ENCODE measurements at places on chromosomes 16 and 17.
A peak's percentile ranks its signal among the peaks of the same experiment; 100 is the strongest.

GRCh38 chr16:58931436-58931835 is 197.3 kb upstream of the GOT2 start:
- no peak for DNase-seq

- no peak for DNase-seq
Measured at GRCh38 chr17:55570391-55570790, 59.1 kb upstream of the SMIM36 start.

GRCh38 chr17:40108970-40109824 is 8.8 kb upstream of the NR1D1 start:
- DNase-seq: peak; percentile 79

GRCh38 chr17:78416791-78417530 is 38.5 kb downstream of the PGS1 start:
- DNase-seq: no peak

DNA sequence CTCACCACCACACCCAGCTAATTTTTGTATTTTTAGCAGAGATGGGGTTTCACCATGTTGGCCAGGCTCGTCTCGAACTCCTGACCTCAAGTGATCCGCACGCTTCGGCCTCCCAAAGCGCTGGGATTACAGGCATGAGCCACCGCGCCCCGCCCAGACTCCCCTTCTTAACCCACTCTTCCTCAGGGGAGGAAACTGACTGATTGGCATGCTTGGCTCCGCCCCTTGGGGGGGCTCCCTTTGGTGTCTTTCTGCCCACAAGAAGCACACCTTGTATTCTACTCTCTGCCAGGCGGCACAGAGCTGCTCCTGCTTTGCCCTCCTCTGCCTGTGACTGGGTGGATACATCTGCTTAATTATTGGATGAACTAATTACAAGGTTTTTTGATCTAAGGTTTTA is 4.7 kb upstream of the ASGR2 start:
- DNase-seq: no peak

GRCh38 chr17:58334256-58334655 is 5.7 kb upstream of the TSPOAP1 start:
- DNase-seq: no peak

- DNase-seq: peak; percentile 91
Measured at GRCh38 chr16:80569440-80570105, 28.8 kb downstream of the DYNLRB2 start.

DNA sequence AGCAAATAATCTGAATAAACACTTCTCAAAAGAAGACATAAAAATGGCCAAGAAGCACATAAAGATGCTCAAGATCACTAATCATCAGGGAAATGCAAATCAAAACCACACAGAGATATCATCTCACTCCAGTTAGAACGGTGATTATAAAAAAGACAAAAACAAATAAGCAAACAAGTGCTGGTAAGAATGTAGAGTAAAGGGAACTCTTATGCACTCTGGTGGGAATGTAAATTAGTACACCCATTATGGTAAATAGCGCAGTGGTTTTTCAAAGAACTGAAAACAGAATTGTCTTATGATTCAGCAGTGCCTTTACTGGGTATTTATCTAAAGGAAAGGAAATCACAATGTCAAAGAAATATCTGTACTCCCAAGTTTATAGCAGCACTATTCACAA is 343.2 kb downstream of the HAPSTR1 start:
- DNase-seq: no peak

- DNase-seq: peak; percentile 28
Measured at GRCh38 chr17:41322094-41322902, 6.8 kb upstream of the KRTAP17-1 start.

DNA sequence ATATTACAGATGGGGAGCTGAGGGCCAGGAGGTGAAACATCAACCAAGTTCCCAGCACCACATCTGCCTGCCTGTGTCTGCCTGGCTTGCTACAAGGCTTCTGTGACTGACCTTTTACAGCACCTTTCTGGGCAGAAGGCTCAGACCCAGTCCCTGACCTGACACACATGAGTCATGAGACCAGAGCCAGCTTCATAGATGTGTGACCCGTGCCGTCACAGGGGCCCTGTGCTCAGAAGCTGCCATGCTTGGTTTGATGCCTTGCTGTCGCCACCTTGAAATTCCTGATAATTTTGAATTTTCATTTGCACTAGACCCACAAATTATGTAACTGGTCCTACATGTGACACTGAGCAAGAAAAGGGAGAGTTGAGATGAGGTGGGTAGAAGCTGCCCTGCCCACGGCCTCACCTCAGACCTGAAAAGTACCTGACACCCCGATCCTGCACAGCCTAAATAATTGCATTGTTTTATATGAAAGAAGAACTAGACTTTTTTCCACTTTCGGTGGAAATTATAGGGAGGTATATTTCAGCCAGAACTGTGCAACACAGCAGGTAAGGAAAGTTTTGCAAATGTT is 13.3 kb upstream of the PECAM1 start:
- DNase-seq: no peak

- no peak for DNase-seq
Measured at GRCh38 chr16:78990309-78990701, 610.2 kb downstream of the MAF start.

- DNase-seq: no peak
Measured at GRCh38 chr17:79572136-79572925, 38.5 kb downstream of the RBFOX3 start.

All from activated naive CD4-positive, alpha-beta T cell treated with anti-CD3 and anti-CD28 coated beads for 36 hours (primary cell).